ENCODE measurements at places on chromosomes 12 and 14.

DNA sequence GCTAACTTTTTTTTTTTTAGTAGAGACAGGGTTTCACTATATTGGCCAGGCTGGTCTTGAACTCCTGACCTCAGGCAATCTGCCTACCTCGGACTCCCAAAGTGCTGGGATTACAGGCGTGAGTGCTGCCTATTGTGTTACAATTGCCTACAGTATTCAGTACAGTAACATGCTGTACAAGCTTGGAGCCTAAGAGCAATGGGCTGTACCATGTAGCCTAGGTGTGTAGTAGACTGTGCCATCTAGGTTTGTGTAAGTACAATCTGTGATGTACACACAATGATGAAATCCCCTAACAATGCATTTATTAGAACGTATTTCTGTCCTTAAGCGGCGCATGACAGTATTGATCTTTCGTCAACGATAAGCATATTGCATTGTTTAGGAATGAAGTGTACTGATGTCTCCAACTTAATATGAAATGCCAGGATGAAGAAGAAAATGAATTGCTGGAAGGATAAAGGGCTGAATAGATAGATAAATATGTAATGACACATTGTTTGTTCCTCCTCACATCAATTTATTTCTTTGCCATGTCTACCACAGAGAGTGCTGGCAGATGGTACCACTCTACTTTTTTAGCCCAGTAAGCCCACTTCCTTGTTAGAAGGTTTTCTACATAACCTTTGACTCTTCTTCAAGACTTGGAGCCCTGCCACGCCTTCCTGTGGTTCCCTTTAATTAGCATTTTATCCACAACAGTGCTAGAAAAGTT lies 467.5 kb downstream of the VRK1 start:
- no peak for DNase-seq

DNA sequence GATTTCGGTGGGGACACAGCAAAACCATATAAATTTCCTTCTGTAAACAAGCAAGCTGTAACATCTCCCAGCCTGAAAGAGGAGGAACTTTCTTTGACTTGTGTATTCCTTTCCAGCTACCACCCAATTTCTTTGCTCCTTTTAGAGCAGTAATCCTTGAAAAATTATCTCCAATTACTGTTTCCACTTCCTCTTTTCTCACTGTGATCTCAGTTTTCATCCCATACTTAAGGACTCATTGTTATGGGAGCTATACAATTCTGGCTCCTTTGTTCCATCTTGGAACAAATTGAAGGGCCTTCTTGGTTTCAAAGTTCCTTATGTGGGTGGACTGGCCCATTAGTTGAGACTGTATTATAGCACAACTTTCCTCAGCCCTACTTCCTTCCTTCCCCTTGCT lies 152.6 kb downstream of the AKAP6 start:
- no peak for DNase-seq

GRCh38 chr12:14314801-14315200 lies 50.7 kb upstream of the ATF7IP start:
- no peak for DNase-seq

- DNase-seq = no peak
Observed at GRCh38 chr14:24609655-24610344, at the start of gene GZMH. Gene GZMH (minus strand): TSS chr14:24609685. CDS start chr14:24609613, 72 bp downstream.

DNA sequence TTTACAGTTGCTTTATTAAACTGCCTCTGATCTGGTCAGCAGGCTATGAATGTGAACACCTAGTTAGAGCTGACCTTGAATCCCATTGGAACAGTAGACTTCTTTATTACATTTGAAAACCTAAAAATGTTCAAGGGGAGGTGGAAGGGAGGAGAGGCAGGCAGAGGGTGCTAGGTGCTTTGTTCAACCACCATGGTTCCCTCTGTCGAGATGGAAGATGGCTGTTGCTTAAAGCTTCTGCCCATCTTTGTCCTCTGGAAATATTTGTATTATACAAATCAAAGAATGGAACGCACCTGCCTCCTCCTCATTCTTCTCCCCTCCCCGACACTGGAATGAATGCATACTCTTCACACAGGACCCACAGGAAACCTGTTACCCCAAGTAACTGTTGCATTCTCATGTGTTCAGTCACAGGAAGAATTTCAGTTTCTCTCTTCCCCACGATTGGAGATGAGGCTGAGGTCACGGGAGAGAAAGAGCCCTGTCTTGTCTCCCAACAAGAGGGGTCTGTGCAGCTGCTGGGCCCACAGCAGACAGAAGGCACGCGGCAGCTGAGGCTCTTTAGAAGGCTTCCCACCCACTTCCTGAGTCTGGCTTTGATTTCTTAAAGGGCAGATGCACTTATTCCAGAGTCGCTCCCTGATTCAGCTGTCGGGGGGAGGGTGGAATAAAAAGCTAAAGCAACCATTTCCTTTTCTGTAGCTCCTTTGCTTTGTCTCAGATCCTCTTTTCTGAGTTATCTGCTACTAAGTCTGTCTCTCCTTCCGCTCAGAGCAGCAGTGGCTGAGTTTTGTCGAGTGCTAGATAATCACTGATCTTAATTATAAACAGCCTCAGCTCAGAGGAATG lies 217.9 kb upstream of the BTG1 start:
- peak; percentile 69 for DNase-seq

- no peak for DNase-seq
Observed at GRCh38 chr14:91714805-91715204, 17.1 kb downstream of the CATSPERB start.

DNA sequence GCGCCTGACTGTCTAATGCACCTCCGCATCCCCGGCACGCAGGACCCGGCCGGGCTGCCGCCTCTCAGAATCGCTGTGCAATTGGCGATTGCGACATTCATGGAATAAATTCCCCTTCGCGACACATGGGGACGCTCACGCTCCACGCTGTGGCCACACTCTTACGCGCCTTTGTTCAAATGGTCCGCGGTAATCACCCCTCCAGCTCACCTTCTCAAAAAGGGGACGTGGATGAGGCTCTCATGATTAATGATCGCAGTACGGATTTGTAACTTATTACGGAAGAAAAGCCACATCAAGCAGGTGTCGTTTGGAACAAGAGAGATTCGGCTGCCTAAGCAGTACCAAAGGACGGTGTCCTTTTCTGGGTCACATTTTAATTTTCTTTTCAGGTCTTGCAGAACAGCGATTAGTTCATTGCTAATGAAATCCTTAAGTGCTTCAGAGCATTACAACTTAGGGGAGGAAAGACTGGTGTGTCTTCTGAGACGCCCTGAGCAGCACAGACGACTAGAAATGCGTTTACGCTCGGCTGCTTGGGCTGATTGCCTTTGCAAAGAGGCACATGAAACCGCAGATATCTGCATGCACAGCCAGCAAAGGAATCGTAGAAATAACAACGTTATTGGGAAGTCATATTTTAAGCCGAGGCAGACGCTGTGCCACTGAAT lies 37.3 kb upstream of the ADGRD1 start:
- peak; percentile 88 for DNase-seq

DNA sequence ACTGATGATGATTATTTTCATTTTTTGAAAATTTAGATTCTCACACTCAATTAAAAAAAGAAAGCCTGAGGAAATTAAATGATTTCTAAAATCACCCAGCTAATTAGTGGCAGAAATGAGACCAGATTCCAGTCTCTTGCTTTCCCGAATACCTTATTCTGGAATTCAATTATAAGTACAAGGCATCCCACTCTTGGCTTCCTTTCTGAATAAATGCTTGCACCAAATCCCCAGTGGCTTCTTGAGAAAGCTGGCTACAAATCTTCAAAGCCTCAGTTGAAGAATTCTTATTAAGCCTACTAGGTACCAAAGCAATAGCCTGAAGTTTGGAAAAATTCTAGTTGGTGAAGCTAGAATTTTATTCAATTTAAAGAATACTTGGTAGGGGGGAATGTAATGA lies 476.6 kb downstream of the DIO2 start:
- DNase-seq = no peak

DNA sequence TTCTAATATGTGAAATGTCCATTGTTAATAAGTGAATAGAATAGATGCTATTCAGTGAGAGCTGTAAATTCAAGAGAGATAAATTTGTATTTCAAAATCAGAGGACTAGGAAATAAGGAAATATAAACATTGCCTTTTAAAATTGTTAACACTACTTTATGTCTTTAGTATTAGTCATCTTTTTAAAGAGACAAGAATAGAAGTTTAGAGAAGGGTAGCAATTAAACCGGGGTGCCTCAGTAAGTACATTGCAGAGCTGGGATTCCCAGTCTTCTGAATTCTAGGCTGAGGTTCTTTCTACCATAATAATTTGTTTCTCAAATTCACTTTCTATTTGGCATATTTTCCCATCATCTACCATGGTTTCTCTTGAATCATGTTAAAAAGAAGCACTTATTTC lies 498.6 kb downstream of the SLC16A7 start:
- no peak for DNase-seq

- DNase-seq = no peak
Observed at GRCh38 chr14:75452324-75452723, 24.5 kb downstream of the JDP2 start.

DNA sequence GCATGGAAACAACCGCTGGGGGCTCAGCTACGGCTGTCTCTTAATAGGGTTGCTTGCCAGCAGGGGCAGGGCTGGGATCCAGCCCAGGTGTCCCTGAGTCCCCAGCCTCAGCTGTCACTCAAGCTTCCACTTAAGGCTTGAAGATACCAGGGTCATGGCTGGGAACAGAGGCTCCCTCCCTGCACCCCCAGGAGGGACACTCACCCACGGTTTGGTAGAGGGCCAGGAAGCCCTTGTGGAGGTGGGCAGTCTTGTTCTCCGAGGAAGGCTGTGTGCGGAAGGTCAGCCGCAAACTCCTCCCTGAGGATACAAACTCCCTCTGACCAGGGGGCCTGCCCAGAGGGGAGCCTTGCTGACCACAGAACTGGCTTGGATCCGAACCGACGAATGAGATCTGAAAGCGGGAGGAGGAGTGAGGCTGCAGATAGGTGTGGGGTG lies 7.3 kb downstream of the C1RL start:
- DNase-seq = peak; percentile 34

DNA sequence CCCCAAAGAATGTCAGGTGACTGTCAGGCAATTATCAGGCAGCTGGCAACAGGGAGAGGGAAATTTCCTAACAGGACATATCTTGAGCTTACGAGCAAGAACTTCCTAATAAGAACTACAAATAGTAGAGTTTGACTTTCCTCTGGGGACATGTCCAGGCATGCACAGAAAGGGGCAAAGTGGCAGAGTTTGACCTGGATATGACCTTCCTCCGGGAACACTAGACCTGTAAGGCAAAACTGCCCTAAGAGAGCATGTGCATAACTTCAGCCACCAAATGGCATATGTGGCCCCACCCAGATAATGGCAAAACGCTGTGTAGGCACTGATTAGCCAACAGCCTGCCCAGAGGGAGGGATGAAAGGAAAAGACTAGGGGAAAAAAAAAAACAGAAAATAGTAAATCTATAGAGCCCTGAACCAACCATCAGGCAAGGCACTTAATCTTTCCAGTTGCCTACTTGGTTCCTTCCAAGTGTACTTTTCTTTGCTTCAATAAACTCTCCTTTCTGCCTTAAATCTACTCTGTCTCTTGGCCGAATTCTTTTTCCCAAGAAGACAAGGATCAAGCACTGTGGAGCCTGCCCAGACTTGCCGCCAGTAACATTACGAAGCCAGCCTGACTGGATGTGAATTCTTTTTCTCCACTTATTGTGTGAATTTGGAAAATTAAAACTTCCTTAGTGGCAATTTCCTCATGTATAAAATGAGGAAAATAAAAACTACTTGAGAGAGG lies 164.1 kb downstream of the SPTSSA start:
- no peak for DNase-seq

DNA sequence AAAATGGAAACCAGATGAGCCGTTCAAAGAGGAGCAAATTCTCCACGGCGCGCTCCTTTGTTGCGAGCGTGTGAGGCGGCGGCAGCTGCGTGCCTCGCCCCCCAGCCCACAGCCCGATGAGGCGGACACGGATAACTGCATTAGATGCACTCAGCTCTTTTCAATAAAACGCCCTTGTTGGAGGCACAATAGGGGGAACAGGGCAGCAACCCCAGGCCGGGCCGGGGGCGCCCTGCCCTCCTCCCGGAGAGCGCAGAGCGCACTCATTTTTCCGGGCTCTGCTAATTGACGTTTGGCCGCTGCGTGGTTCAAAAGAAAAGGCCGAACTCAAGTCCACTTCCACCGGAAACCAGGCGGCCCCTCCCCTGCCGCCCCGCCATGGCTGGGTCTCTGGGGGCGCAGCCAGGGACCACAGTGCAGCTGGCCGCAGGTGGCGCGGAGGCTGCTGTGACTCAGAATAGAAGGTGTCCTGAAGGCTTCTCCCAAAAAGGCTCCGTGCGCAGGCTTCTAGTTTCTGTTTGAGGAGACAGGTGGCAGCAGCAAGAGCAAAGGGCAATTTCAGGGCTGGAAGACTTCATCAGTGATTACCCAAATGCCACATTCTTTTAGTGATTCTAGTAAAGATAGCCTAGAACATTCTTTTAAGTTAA lies 29.0 kb upstream of the SMOC1 start:
- no peak for DNase-seq

GRCh38 chr14:91681118-91681517 lies 50.8 kb downstream of the CATSPERB start:
- DNase-seq = no peak

DNA sequence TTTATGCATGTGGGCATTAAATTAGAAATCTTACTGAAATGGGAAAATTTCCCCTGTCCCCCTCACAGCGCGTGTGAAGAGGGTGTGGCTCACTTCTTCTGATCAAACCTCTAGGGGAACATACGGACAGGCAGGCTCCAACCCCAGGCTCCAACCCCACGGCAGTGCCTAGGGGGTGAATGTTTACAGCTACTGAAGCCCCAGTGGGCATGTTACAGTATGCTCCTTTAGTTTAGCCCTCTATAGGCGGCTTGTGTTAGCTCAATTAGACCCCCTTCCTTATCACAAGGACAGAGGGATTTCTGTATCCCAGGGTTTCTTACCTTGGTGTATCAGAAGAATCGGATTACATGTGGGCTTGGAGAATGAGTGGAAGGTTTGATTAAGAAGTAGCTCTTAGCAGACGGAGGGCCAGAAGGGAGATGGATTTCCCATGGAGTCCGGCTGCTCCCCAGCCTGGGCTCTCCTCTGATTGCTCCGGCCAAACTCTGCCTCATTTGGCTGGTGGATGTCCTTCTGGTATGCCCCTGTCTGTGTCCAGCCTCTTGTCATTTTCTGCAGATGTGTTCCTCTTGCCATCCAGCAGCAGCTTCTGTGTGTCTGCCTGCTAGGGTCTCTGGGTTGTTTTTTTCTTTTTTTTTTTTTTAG lies 223.7 kb downstream of the TMTC2 start:
- DNase-seq = peak; percentile 83

- DNase-seq = no peak
Observed at GRCh38 chr14:29391801-29392200, 535.8 kb downstream of the PRKD1 start.

DNA sequence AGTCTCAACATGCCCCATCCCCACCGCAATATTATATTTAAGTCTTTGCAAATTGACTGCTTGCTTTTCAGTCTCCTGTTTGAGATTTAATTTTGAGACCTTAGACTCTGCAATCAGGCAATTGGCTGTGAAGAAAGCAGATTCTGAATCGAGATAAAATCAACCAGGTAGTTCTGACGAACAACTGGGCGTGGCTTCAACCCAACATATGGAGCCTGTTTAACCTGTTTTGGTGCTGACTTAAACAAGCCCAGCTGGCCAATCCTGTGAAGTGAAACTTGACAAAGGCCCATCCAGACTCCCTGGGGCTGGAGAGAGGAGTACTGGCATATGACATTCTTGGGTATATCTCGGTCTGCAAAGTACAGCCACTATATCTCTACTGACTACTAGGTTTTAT lies 9.8 kb upstream of the CIPC start:
- peak; percentile 59 for DNase-seq

GRCh38 chr12:108602209-108602705 lies 4.4 kb upstream of the TMEM119 start:
- DNase-seq = no peak

GRCh38 chr14:66174453-66174891 lies 311.7 kb upstream of the CCDC196 start:
- no peak for DNase-seq
